Right kidney (tissue), 9 donors: ENCODE measurements at places on chromosomes 7 and 10.
A peak's percentile ranks its signal among the peaks of the same experiment; 100 is the strongest.

- DNase-seq: peak; percentile 81
These were observed at the start of gene RPP30 for GRCh38 chr10:90871766-90872647. Gene RPP30 (plus strand): TSS chr10:90871974. CDS start chr10:90871987, 13 bp downstream.

- DNase-seq: no peak
These were observed 488.0 kb upstream of the SEMA3A start for GRCh38 chr7:84682543-84682942.

DNA sequence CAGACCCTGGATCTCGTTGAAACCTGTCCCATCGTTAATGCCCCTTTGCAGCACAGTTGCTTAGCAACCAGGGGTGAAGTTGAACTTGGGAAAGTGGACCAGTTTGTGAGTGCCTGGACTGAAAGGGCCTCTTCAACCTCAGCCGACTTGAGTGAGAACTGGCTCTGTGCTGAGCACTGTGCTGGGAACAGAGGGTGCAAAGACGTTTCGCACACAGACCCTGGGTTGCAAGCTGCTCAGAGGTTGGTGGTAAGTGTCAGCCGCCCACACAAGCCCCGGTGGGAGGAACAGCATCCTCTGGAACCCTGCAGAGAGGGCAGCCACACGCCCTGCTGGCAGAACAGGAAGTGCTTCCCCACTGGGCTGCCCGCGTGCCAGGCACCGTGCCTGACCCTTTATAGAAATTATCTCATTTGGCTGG lies 89.2 kb downstream of the CARD11 start:
- DNase-seq: no peak

DNA sequence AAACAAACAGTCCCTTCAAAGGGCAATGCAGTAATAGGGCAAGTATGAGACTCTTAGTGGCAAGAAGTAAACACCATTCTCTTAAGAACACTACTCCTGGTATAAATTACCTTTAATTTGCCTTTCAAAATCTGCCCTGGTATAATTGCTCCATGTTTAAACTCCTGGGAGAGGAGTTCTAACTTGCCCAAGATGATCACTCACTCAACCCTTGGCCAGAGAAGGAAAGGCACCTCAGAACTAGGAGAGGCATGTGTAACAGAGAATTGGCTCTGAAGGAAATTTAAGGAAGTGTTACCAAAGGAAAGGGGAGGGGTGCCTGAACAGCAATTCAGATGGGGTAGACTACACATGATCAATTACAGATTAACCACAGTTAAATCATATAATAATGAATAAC lies 1173.6 kb upstream of the SORCS1 start:
- no peak for DNase-seq

- peak; percentile 86 for DNase-seq
These were observed 462 bp upstream of the CISD1 start for GRCh38 chr10:58268454-58268945.

DNA sequence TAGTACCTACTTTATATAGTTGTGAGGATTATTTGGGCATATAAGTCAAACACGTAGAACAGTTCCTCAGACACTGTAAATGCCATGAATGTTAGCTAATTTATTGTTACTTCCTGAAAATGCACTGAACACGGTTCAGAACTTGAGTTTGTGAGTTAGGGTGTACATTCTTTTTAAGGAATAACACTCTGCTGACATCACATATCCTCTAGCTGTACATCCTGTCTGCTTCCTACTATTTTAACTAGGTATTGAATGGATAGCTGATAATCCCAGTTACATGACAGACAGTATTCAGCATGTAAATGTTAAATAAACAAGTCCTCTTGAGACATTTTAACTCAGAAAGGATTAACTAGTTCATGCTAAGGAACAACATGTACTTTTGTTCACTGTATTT lies 16.0 kb downstream of the SAMD8 start:
- no peak for DNase-seq

GRCh38 chr10:30178356-30178964 lies 119.1 kb upstream of the JCAD start:
- no peak for DNase-seq

GRCh38 chr10:48625826-48626134 lies 20.9 kb upstream of the ARHGAP22 start:
- no peak for DNase-seq

GRCh38 chr10:96271016-96271815 lies at the start of gene BLNK:
Gene BLNK (minus strand): TSS chr10:96271569. CDS start chr10:96271398, 171 bp downstream.
- no peak for DNase-seq

DNA sequence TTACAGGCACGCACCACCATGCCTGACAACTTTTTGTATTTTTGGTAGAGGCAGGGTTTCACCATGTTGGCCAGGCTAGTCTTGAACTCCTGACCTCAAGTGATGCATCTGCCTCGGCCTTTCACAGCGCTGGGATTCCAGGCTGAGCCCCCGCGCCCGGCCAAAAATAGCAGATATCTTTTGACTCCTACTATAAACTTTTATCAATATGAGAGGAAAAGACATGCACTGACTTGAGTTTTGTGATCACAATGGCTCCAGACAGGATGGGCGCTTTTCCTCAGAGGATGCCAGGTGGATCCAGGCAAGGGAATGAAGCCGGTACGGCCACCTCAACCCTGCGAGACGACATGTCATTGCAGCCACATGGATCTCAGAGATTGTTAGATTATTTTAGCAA lies 123.9 kb downstream of the DNAJB6 start:
- no peak for DNase-seq

DNA sequence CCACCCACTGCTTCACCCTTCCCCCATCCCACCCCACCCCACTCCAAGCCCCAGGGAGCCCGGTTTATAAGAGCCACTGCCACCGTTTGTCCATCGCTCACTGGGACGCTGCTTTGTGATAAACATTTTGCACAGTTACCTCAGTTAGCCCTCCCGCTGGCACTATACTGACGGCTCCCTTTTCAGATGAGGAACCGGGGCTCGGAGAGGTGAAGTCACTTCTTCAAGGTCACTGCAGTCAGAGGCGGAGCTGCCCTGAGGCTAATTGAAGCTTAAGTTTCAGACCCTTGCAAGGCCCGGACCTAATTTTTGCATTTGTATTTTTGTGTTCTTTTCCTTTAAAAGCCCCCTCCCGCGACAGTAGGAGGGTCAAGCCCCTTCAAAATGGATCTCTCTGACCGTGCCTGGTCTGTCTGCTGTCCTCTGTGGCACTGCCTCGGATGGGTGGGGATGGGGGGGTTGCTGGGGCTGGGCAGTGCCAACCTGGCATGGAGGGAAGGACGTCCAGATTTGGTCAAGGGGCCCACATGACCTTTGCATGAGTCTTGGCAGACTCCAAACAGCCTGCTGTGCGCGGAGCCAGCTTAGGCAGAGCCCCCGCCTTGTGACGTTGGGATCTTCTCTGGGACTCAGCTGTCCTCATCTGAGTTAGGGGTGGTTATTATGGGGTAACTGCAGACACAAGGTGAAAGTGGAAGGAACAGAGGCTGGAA lies 17.7 kb upstream of the NODAL start:
- DNase-seq: no peak

DNA sequence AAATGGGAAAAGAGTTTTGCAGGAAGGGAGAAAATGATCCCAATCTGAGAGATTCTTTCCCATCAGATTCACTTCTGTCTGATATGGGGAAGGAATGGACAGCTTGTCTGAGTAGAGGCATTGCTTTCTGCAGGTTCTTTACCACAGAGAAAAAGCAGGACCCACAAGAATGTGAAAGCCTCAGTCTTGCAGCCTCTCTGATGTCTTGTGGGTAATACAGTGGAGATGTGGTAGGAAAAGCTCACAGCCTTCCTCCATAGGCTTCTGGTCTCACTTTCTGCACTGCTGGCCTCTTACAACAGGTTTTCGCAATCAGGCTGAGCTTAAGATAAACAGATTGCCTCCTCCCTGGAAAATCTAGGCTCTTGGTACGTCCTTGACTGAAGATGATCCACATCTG lies 551 bp downstream of the IFIT1 start:
- peak; percentile 24 for DNase-seq

DNA sequence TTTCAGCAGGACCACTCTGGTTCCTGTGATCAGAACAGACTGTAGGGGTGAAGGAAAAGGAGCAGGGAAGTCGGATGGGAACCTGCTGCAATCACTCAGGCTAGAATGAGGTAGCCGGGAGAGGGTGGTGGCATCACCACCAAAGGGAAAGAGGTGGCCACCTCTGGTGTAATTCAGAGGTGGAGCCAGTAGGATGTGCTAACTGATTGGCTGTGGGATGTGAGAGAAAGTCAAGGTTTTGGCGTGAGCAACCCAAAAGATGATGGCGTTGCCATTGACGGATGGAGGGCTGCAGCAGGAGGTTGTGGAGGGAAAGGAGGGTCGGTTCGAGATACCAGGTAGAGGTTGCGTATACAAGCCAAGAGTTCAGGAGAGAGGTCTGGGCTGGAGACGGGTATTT lies 7.4 kb upstream of the VSIR start:
- DNase-seq: no peak

- DNase-seq: no peak
These were observed 144.2 kb downstream of the CTTNBP2 start for GRCh38 chr7:117728890-117729624.

- DNase-seq: no peak
These were observed 3.5 kb upstream of the CFAP58 start for GRCh38 chr10:104350127-104350635.

- DNase-seq: no peak
These were observed 137.4 kb upstream of the GRB10 start for GRCh38 chr7:50920031-50920635.

- peak; percentile 69 for DNase-seq
These were observed at the start of gene CLDN4 for GRCh38 chr7:73830681-73831583. Gene CLDN4 (plus strand): TSS chr7:73830996. CDS start chr7:73831202, 206 bp downstream.

DNA sequence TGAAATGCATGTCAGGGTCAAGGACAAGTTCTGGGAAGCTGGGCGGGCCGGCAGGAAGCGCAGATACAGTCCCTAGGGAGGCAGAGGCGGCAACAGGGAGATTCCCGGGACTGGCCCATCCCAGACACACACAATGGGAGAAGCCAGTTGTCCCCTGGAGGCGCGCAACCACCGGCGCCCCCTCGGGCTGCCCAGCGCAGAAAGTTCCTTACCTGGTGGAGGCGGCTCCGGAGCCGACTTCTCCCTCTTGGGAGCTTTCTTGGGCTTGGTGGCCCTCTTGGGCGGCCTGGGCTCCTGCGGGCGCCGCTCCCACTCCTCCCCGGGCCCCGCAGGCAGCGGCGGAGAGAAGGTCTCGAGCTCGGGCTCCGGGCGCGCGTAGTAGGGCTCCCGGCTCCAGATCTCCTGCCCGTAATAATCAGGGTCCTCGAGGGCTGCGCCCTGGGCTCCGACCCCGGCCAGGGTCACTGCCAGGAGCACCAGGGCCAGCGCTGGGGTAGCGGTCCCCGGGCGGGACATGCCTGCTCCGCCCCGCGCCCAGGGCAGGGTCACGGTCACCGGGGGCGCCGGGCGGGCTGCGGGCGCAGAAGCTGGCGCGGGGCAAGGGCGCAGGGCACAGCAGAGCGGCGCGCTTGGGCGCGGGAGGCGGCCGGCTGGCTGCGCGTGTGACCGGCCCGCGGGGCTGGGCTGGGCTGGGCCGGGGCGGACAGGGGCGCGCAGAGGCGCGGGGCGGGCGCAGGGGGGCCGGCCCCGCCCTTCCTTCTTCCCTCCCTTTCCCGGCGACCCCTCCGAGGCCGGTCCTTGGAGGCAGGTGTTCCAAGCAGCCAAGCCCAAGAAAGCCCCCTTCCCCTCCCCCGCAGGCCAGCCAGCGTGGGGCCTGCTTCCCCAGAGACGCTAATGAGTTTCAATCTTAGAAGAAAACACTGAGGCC lies at the start of gene CPXM2:
TSS of gene CPXM2 (minus strand) at position 664 of the 928 bp plus-strand sequence. CDS start at position 516, 148 bp downstream.
- peak; percentile 46 for DNase-seq

DNA sequence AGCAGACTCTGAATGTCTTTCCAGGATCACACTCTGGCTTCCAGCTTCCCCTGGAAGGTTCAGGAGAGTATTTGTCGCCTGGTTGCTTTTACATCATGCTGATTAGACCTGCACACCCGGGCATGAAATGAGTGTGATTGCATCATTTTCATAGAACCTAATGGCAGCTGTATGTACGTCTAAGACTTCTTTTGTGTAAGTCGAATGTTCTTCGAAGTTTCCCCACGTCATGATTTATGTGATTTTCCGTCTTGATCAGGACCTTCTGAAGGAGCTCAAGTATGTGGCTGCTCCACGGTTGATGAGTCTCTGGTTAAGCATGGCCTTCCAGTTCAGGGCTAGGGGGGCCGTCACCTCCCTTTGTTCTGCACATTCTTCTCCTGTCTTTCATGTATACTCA lies 4.5 kb downstream of the EIF4H start:
- peak; percentile 19 for DNase-seq

- DNase-seq: no peak
These were observed 14.9 kb downstream of the CCL26 start for GRCh38 chr7:75756991-75757676.

GRCh38 chr7:10802526-10802925 lies 171.1 kb upstream of the PHF14 start:
- no peak for DNase-seq

GRCh38 chr10:119515511-119516045 lies 26.9 kb downstream of the RGS10 start:
- DNase-seq: no peak

- no peak for DNase-seq
These were observed 111.6 kb upstream of the KLF14 start for GRCh38 chr7:130845581-130846085.

GRCh38 chr10:96416643-96417042 lies 57.8 kb upstream of the OPALIN start:
- no peak for DNase-seq

- peak; percentile 28 for DNase-seq
These were observed 26.1 kb downstream of the CALML3 start for GRCh38 chr10:5550621-5551530.

GRCh38 chr10:48932831-48933664 lies 6.6 kb downstream of the LRRC18 start:
- no peak for DNase-seq

DNA sequence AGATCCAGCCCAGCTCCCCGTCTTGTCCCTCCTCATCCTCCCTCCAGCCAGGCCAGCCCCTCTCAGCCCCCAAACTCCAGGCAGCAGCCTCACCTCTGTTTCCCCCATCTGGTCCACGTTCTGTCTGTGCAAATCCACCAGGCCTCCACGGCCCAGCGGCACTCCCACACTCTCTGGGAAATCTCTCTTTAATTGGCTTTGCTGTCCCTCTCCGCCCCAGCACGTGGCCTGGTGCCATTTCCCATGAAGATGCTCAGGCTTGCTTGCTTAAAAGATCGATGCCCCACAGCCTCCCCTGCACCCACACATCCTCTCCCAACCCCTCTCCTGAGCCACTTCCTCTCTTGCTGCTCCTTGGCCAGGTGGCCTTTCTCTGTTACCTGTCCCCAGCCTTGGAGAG lies 39.3 kb downstream of the PRF1 start:
- no peak for DNase-seq

- no peak for DNase-seq
These were observed 46.9 kb downstream of the SLIT1 start for GRCh38 chr10:97138846-97139245.

DNA sequence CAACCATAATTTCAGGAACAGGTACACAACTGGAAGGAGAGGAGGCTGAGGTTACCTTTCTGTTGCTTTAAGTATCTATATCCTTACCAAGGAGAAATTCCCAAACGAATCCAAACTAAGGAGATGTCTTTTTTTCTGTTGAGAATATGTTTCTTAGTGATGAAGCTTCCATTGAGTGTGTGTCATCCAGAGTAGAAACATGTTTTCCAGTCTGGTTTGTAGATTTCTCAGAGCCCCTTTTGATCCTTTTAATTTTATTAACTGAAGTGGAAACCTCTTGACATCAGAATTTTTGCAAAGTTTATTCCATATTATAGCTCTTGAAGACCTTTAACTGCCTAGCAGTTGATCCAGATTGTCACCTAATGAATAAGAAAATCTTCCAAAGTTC lies 207.1 kb upstream of the FERD3L start:
- no peak for DNase-seq
